Cardiac fibroblast (primary cell): ENCODE measurements at places on chromosomes 2 and 18.

DNA sequence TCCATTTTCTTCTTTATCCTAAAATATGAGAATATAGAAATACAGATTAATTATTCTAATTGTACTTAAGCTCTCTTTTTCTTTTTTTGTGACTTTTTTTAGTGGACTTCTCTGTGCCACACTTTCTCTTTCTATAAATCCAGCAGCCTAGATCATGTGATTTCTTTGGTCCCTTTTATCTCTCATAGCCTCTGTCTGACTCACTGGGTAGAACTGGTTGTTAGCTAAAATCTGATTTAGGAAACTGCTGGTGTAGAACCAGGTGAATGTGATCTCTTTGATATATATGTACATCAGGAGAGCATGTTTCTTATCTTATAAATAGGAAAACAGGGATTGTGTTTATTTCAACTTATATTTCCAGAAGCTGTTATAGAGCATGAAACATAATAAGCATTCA is 54.9 kb downstream of the VRK2 start:
- DNase-seq, result peak; percentile 24

GRCh38 chr2:239432174-239432573 is 31.4 kb upstream of the HDAC4 start:
- DNase-seq, result no peak

DNA sequence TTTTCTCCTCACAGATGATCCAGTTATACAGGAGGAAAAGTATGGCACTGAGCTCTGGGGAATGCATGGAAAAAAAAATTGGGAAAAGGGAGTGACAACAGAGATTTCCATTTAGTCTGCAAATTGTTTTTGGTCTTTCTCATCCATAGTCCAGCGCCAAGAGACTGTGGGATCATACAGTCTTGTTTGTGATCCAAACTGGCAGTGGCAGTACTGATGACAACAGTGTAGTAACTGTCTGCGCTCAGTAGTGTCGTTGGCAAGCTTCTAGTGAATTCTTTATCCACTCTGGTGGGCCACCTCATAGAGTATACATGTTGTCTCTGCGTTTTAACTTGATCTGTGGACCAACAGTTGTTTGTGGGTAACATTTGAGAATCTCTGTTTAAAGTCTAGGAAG is 37.9 kb downstream of the GALNT1 start:
- peak; percentile 18 for DNase-seq

- DNase-seq, result no peak
Observed at GRCh38 chr2:47641366-47641765, 141.6 kb upstream of the MSH6 start.

DNA sequence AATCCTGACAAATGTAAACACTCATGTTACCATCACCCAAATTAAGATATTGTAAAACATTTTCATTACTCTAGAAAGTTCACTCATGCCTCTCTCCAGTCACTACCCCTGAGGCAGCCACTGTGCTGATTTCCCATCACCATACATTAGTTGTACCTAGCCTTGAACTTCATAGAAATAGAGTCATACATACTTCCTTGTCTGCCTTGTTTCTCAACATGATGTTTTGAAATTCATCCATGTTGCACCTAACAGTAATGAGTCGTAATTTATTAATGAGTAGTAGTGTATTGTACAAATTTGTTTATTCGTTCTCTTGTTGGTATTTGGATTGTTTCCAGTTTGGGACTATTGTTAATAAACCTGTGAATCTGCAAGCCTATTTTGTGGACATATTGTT is 49.0 kb upstream of the TWSG1 start:
- DNase-seq, result no peak

- peak; percentile 31 for DNase-seq
Observed at GRCh38 chr2:113124181-113124961, 3.0 kb upstream of the IL1RN start.

- DNase-seq, result peak; percentile 73
Observed at GRCh38 chr2:63692002-63692606, 103.3 kb downstream of the MDH1 start.

DNA sequence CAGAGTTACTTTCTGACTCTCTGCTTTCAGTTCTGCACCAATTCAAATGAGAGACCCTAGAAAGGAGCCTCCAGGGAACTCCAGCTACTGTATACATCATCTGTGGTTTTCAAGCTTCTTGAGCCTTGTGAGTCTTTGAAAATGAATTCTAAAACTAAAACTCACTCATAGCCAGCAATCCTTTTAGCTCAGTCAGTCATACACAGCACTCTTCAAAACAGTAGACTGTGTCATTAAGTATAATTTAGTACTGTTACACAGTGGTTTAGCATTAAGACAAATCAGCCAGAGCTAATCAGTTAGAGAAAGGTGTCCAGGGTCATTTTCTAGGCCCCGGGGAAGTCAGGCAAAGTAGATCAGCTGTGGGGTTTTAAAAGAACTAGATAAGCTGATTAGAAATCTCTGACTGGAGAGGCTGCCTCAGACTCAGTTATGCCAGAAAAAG is 322.1 kb upstream of the THUMPD2 start:
- peak; percentile 24 for DNase-seq

DNA sequence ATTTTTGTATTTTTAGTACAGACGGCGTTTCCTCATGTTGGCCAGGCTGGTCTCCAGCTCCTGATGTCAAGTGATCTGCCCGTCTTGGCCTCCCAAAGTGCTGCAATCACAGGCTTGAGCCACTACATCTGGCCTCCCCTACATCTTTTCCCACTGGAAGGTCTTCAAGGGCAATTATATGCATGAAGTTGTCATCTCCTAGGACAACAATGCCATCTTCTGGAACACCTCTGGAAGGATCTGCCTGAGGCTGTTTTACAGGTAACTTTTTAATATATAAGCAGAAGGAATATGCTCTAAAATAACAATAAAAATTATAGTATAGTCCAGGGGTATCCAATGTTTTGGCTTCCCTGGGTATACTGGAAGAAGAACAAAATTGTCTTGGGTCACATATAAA is 321.4 kb downstream of the AFF3 start:
- no peak for DNase-seq

GRCh38 chr2:98870516-98871158 is 65.4 kb downstream of the CRACDL start:
- DNase-seq, result no peak

- DNase-seq, result no peak
Observed at GRCh38 chr2:37848451-37848850, 76.6 kb upstream of the RMDN2 start.

DNA sequence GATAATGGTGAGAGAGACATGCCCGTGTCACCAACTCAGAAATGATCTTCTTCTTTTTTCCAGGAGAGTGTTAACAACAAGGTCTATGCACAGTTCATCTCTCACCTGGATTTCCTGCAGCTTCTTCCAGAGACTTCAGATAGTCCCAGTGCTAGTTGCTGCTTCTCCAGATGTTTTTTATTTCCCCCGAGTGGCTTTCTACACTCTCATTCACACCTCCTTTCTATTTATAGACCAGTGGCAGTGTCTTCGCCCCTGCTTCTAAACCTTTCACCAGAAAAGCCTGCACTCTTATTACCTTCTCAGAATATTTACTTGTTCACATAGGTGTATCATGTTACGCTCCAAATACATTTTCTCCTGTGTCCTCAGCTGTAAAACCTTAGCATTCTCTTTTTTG is 558.8 kb upstream of the CHAC2 start:
- no peak for DNase-seq

GRCh38 chr18:35049111-35050027 is 8.2 kb downstream of the MAPRE2 start:
- DNase-seq, result no peak

DNA sequence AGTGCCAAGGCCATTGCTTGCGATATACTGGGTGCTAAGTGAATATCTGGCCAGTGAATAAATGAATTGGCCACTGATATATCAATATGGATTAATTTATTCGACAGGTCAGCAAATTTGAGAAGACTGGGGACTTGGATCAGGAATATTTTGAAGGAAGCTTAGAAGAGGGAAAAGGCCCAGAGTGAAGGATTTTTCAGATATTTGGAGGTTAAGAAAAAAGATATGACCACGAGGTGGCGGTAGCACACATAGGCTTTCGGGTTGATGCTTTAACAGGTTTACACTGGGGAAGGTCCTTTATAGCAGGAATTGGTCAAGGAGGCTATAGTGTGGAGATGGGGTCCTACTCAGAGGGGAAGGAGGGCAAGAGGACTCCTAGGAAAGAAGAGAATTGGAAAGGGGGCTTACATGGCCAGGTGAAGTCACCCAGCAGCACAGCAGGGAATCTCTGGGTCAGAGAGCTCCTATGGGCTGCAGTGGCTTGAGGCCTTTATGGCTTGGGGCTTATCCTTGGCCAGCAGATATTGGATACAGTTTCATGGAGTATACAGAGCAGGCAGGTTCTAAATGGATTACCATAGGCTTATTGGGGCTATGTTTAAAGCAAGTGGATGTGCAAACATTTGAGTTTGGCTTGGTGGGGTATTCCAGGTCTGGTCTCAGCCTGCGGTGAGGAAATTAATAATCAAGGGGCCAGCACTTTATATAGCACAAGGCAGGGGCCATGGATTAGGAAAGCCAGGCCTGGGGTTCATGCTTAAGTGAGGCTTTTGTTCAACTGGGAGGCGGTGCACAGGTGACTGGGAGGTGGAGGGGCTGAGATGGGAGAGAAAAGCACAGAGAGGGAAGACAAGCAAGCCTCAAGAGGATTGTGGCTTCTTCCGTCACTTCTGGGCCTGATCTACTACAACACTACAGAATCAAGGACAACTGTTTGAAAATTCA is 9.7 kb downstream of the IL1RN start:
- DNase-seq, result peak; percentile 65

DNA sequence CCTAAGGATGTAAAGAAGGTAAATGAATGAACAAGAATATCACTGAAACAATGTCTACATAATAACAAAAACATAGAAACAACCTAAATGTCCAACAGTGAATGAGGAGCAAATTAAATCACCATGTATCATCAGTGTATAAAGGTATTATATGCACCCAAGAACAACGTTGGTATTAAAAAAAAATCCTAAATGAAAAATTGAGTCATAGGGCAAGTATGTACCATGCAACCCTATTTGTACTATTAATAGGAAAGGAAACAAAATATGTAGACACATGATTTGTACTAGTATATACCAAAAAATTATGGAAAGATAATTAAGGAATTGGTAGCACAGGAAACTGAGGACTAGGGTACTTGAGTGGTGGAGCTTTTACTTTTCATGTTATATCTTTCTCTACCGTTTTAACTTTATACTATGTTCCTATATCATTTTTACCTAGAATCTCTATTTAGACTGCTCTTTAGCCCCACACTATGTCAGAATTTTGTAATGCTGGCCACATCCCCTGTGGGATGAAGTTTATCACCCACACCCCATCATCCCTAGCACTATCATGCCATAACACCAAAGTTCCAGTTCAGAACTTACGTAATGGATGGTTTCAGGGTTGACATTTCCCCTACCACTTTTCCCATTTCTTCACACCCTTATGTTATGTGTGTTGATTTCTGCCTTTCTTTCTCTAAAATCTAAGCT is 25.6 kb downstream of the IKZF2 start:
- peak; percentile 15 for DNase-seq

GRCh38 chr2:171238946-171239345 is 78.3 kb upstream of the TLK1 start:
- no peak for DNase-seq
